Adrenal gland (tissue), 19 donors: ENCODE measurements at places on chromosomes 1 and 21.
A peak's percentile ranks its signal among the peaks of the same experiment; 100 is the strongest.

- peak overlapping the region; percentile 33 for H3K4me3 ChIP-seq
These were observed 36.2 kb downstream of the CACHD1 start for GRCh38 chr1:64505944-64506655.

GRCh38 chr1:78114034-78114956 is 68.5 kb downstream of the GIPC2 start:
- peak; percentile 67 for DNase-seq
- no peaks in the 10 kb centered on the region for H3K36me3 ChIP-seq
- no peak overlapping the region for H3K4me3 ChIP-seq
- no peaks in the 10 kb centered on the region for H3K27me3 ChIP-seq

DNA sequence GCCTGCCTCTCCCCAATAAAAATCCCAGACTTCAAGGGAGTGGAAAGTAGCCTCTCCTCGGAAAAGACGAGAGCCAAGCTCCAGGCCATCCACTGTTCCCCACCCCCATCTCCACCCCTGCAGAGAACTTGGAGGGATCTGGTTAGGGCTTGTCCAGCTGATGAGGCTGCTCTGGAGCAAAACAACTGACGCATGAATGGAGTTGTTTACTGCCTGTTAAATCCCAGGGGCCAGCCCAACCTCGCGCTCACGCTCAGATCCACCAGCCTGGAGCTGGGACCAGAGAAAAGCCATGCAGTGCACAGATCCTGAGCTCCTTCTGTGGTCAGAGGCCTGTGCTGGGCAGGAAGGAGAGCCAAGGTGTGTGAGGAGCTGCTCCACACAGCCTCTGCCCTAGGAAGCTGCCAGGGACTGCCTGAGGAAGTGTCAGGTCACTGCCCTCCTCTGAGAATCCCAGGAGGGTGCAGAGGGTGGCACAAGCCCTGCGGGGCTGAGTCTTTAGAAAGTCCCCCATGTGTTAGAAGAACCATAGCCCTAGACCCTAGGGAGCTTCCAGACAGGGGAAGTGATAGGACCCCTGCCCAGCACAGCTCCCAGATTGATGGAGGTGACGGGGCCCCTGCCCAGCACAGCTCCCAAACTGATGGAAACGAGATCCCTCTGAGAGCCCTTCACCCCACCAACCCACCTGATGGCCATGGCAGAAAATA is 109.0 kb upstream of the IPO9 start:
- peaks cover 38% of the 10 kb centered on the region for H3K4me1 ChIP-seq
- peak; percentile 51 for DNase-seq

DNA sequence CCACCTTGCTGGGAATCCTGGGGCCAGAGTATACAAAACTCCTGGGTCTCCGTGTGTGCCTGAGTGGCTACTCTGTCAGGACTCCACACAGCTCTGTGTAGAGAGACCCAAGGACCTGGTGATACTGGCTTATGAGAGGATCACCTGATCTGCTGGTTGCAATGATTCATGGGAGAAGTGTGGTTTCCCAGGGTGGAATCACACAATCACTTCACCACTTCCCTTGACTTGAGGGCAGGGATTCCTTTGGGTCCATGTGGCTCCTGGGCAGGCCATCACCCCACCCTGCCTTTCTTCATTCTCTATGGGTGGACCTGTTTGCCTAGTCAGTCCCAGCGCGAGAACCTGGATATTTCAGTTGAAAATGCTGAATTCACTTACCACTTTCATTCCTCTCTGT is 13.3 kb downstream of the PRSS38 start:
- no peak overlapping the region for H3K4me3 ChIP-seq
- no peaks in the 10 kb centered on the region for H3K27me3 ChIP-seq
- no peaks in the 10 kb centered on the region for H3K36me3 ChIP-seq
- DNase-seq: no peak

DNA sequence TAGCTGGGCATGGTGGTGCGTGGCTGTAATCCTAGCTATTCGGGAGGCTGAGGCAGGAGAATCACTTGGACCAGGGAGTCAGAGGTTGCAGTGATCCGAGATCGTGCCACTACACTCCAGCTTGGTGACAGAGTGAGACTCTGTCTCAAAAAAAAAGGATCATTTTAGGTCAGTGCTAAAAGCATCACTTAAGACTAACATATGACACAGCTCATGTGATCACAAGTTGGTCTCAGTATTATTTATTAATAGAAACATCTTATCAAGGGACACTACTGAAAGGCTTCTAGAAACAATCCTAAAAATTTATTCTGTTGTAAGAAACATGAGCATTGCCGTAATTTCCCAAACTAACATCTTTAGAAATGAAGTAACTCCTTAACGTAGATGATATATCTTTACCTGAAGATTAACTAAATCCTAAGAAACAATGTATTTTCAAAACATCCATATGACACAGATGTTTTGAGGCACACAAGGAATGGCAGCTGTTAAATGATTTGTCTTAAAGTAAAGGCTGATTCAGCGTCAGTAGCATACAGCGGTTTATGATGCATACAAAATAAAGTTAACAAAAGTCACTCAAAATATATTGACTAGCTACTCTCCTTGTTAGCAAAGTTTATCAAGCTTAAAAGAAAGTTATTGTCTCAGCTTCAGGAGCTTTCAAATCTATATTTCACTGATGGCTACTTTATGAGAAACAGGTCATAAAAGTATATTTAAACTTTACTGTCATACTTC is 2.6 kb downstream of the NIBAN1 start:
- H3K36me3 ChIP-seq: no peaks in the 10 kb centered on the region
- H3K27ac ChIP-seq: no peak overlapping the region
- H3K4me1 ChIP-seq: no peaks in the 10 kb centered on the region
- no peaks in the 10 kb centered on the region for H3K27me3 ChIP-seq
- no peak overlapping the region for H3K4me3 ChIP-seq
- DNase-seq: no peak

GRCh38 chr1:90726425-90726985 is 9.4 kb upstream of the BARHL2 start:
- no peak overlapping the region for H3K27ac ChIP-seq
- H3K36me3 ChIP-seq: no peaks in the 10 kb centered on the region
- H3K27me3 ChIP-seq: peaks cover 100% of the 10 kb centered on the region
- no peak for DNase-seq
- no peak overlapping the region for H3K4me3 ChIP-seq
- peaks cover 15% of the 10 kb centered on the region for H3K4me1 ChIP-seq

DNA sequence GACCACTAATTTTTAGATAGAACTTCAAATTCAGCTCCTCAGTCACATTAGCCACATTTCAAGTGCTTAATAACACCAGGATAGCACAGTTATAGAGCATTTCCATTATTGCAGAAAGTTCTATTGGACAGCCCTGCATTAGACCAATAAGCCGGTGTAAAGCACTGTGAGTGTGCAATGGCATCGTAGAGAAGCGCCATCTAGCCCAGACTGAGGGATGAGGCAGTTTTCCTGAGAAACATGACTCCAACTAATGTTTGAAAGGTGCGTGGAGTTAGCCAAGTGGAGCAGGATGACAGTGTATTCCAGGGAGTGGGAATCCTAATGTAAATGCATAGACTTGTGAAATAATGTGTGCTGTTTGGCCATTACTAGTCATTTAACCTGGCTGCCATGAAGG is 7.7 kb downstream of the RPE65 start:
- H3K4me1 ChIP-seq: no peaks in the 10 kb centered on the region
- no peaks in the 10 kb centered on the region for H3K36me3 ChIP-seq
- H3K27me3 ChIP-seq: no peaks in the 10 kb centered on the region
- H3K4me3 ChIP-seq: no peak overlapping the region
- DNase-seq: no peak
- H3K27ac ChIP-seq: no peak overlapping the region

- no peak overlapping the region for H3K4me3 ChIP-seq
- H3K36me3 ChIP-seq: no peaks in the 10 kb centered on the region
- no peaks in the 10 kb centered on the region for H3K27me3 ChIP-seq
These were observed 59.5 kb downstream of the IRF2BP2 start for GRCh38 chr1:234550341-234551031.

DNA sequence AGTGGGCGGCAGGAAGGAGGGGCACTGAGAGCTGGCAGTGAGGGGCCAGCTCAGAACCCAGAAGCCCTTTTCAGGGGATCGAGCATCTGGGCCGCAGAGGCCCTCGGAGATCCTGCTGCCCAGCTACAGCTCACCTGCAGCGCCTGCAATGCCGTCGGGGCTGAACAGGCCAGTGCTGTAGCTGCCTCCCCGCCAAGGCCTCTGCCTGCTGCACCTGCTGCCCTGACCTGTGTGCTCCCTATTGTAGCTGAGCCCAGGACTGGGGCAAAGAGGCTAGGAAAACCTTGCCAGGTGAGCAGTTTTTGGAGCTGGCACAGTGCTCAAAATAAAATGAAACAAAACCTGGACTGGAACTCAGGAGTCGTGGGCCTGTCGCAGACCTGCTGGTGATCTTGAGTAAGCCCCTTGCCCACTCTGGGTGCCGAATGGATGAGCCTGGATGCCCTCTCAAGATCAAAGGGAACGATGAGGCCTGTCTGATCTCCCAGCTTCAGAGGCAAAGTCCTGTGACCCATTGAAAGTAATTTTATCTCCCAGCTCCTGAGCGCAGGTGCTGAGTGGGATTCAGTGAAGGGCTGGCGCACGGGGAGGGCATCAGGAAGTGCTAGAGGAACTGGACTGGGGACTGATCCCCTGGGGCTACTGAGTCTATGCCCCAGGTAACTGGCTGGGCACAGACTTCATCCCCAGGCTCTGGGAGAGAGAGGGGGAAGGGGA is 154.6 kb downstream of the FOXD2 start:
- no peak overlapping the region for H3K4me3 ChIP-seq
- H3K4me1 ChIP-seq: no peaks in the 10 kb centered on the region
- H3K27me3 ChIP-seq: peaks cover 4% of the 10 kb centered on the region
- no peaks in the 10 kb centered on the region for H3K36me3 ChIP-seq
- no peak for DNase-seq

GRCh38 chr1:6775261-6776043 is 9.8 kb upstream of the CAMTA1 start:
- no peak overlapping the region for H3K4me3 ChIP-seq
- H3K27ac ChIP-seq: no peak overlapping the region
- H3K27me3 ChIP-seq: no peaks in the 10 kb centered on the region
- DNase-seq: no peak

DNA sequence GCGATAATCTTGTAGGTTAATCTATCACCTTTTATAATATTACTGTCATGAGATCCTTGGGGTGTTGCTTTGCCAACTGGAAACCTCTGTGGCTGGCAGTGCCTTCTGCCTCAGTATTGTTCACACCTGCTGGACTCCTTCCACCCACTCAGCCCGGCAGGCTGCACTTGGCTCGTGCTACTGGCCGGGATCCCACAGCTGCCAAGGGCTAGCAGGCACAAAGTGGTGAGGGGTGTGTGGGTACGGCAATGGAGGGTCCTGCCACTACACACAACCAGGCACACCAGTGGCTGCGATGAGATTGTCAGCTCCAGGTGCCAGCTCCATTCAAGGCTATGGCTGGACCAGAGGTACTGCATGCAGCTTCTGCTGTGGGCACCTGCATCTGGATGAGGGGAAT is 191.2 kb upstream of the LYPLAL1 start:
- no peaks in the 10 kb centered on the region for H3K36me3 ChIP-seq
- no peak overlapping the region for H3K4me3 ChIP-seq
- no peak for DNase-seq
- H3K27ac ChIP-seq: no peak overlapping the region
- H3K4me1 ChIP-seq: no peaks in the 10 kb centered on the region

DNA sequence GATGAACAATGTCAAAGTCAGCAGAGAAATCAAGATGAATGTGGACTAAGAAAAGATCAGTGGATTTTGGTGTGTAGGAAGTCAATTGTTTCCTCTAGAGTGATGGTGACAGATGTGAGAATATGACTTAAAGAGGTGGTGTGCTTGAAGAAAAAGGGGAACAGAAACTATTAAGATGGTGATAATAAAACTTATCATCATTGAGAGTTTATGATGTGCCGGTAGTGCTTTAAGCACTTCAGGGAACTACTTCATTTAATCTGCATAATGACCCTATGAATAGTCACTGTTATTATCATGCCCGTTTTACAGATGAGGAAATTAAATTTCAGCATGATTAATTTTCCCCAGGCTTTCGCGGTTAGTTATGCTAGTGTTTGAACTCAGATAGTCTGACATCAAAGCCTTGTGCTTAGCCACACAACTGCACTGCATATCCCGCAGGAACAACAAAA is 246.9 kb upstream of the LRRC7 start:
- no peak overlapping the region for H3K27ac ChIP-seq
- H3K36me3 ChIP-seq: no peaks in the 10 kb centered on the region
- no peaks in the 10 kb centered on the region for H3K4me1 ChIP-seq
- no peak for DNase-seq

GRCh38 chr1:173823781-173824314 is 625 bp upstream of the DARS2 start:
- peak overlapping the region; percentile 29 for H3K4me3 ChIP-seq
- H3K36me3 ChIP-seq: no peaks in the 10 kb centered on the region
- peaks cover 7% of the 10 kb centered on the region for H3K4me1 ChIP-seq
- DNase-seq: no peak

DNA sequence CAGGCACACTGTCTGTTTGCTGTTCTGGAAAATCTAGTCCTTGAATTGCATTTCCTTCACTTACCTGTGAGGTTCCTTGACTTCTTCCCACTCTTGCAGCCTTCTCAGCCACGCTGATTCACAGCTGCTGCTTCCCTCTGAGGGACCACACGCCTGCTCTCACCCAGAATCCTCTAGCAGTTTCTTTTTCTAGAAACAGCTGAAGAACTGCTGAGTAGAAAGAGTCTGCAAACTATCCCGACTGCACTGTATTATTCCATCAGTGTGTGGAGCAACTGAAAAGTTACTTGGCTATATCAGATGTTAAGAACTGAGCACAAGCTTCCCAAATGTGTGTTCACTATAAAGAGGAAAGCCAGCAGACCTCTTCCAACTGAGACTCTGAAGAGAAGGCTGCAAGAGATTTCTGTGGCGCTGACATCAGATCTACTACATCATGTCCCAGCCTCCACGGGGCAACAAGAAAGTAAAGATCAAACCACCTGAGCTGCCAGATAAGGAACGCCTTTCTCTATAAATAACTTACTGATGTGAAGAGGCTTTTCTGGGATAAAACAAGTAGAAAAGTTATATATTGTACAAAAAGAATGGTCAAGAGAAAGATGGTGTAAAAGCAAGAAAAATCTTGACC is 226.6 kb downstream of the RERE start:
- H3K27me3 ChIP-seq: no peaks in the 10 kb centered on the region
- no peak overlapping the region for H3K27ac ChIP-seq
- no peaks in the 10 kb centered on the region for H3K36me3 ChIP-seq

DNA sequence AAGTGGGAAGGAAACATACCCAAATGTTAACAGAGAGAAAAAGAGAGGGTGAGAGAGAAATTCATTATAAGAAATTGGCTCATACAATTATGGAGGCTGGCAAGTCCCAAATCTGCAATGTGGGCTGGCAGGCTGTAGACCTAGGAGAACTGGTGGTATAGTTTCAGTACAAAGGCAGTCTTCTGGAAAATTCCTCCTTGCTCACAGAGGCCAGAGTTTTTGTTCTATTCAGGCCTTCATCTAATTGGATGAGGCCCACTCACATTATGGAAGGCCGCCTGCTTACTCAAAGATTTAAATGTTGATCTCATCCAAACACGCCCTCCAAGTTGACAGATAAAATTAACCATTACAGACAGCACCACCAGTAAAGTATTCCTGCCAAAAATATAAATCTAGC is 36.1 kb upstream of the CAPZB start:
- no peak for DNase-seq
- no peaks in the 10 kb centered on the region for H3K27me3 ChIP-seq
- no peak overlapping the region for H3K27ac ChIP-seq
- peaks cover 5% of the 10 kb centered on the region for H3K4me1 ChIP-seq
- no peak overlapping the region for H3K4me3 ChIP-seq

- H3K4me1 ChIP-seq: no peaks in the 10 kb centered on the region
- H3K27ac ChIP-seq: peak overlapping the region; percentile 83
- no peaks in the 10 kb centered on the region for H3K27me3 ChIP-seq
- peak overlapping the region; percentile 49 for H3K4me3 ChIP-seq
- peak; percentile 75 for DNase-seq
These were observed 696 bp downstream of the TGFB2 start for GRCh38 chr1:218345673-218346390.

GRCh38 chr1:25128121-25128621 is 104.1 kb downstream of the SYF2 start:
- no peaks in the 10 kb centered on the region for H3K36me3 ChIP-seq
- H3K4me1 ChIP-seq: no peaks in the 10 kb centered on the region
- DNase-seq: no peak
- H3K27me3 ChIP-seq: no peaks in the 10 kb centered on the region
